HAP-1 (cell line): ENCODE measurements at places on chromosomes 5 and 9.
A peak's percentile ranks its signal among the peaks of the same experiment; 100 is the strongest.

GRCh38 chr9:120711354-120711753 lies 2.9 kb downstream of the MEGF9 start:
- no peak for DNase-seq

GRCh38 chr5:1406681-1407640 lies 38.3 kb downstream of the SLC6A3 start:
- DNase-seq: no peak

- no peak for DNase-seq
These were observed 9.1 kb upstream of the DPM2 start for GRCh38 chr9:127946728-127947127.

DNA sequence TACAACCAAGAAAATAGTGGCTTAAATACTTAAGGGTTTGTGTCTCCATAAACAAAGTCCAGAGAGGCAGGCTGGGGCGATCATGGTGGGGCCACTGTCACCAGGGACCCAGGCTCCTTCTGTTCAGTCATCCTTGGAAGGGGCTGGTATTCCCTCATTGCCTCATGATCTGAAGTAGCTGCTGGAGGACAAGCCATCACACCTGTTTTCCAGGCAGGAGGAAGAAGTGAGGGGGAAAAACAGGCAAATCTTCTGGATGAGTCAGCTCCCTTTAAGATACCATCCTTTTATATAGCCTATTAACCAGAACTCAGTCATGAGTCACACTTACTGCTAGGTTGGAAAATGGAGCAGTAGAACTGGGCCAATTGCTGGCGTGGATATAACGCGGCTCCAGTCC lies 92.3 kb downstream of the DAP start:
- DNase-seq: no peak

GRCh38 chr5:134004626-134005416 lies at the start of gene VDAC1:
Gene VDAC1, minus strand, starts transcription at chr5:134004975. Its CDS starts 11,963 bp downstream, at chr5:133993012.
- DNase-seq: peak; percentile 80

DNA sequence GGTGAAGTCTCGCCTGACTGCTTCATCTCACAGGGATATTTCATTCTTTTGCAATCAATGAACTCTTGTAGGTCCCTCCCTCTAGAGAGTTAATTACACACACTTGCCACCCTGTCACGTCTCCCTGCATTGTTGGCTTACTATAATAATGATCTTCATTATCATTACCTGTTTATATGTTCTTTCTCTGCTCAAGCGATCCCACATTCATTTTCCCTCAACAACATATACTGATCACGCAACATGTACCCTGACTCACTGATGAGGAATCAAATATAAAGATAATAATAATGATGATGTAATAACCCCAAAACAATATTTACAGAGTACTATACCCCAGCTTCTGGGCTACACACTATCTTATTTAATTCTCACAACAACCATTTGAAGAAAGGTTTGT lies 88.5 kb downstream of the FEM1C start:
- no peak for DNase-seq
